ENCODE measurements at places on chromosomes 3 and 15.

DNA sequence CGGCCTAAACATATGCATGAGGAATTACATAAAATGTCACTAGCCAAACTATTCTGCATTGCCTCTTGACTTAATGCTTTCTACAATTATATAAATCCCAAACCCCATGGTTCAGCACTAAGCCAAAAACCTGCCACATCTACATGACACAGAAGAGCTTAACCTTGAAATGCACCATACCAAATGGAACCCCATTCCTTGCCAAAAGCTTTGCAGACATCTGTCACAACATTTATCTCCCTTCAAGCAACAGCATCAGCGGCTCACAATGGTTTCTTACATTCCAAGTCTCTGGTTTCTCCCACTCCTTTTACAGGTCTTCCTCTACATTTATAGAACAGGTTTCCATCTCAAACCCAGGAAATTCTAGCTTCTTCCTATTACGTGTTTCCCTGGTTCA lies 58.4 kb upstream of the GYG1 start:
- DNase-seq: no peak

- peak; percentile 49 for DNase-seq
Measured at GRCh38 chr3:71341721-71342120, 241.8 kb downstream of the FOXP1 start.

- DNase-seq: no peak
Measured at GRCh38 chr3:70182166-70182565, 130.3 kb downstream of the MDFIC2 start.

DNA sequence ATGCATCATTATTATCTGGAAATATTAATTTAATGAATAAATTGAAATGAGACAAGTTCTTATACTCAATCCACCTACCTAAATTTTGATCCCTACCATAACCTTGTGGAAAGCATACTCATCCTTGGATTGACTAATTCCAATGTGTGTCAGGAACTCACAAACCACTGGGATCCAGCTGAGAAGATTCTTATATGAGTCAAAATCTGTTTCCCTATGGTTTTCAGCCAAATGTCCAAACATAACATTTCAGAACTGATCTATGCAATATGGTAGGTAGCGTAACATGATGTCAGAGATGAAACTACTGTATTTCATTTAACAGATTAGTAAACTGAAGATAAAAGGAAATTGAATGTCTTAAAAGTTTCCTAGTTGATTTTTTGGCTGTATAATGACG lies 250.0 kb downstream of the PLOD2 start:
- no peak for DNase-seq

GRCh38 chr15:82020625-82021394 lies 25.0 kb downstream of the MEX3B start:
- DNase-seq: no peak

GRCh38 chr15:80744826-80745225 lies 34.3 kb upstream of the CEMIP start:
- DNase-seq: peak; percentile 62

GRCh38 chr3:12316729-12317351 lies 28.0 kb downstream of the PPARG start:
- DNase-seq: no peak

GRCh38 chr3:146783446-146783845 lies 178.3 kb upstream of the PLSCR5 start:
- DNase-seq: no peak

DNA sequence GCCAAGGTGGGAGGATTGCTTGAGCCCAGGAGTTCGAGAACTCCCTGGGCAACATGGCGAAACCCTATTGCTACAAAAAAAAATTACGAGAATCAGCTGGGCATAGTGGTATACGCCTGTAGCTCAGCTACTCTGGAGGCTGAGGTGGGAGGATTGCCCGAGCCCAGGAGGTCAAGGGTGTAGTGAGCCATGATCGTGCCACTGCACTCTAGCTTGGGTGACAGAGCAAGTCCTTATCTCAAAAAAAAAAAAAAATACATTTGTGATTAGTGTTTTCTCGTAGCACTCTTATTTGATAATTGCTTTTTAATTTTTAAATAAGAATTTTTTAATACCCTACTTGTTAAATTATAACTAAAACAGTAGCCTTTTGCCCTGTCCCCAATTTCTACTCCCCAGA lies 18.4 kb downstream of the IREB2 start:
- no peak for DNase-seq

DNA sequence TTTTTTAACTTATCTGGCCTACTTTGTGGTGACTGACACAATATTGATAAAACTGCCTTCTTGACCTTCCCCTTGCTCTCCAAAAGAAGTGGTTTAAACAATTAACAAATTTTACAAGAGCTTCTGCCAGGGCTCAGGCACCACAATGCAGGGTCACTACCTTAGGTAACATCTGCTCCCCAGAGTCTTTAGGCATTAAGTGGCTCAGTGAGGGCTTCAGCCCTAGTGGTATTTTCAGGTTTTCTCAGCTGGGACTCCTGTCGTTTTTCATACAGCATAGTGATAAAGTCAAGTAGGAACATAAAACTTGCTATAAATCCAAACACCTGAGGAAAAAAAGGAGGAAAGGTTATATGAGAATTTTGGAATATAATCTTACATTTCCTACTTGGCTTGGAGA lies 18.9 kb downstream of the CMTM6 start:
- DNase-seq: no peak

DNA sequence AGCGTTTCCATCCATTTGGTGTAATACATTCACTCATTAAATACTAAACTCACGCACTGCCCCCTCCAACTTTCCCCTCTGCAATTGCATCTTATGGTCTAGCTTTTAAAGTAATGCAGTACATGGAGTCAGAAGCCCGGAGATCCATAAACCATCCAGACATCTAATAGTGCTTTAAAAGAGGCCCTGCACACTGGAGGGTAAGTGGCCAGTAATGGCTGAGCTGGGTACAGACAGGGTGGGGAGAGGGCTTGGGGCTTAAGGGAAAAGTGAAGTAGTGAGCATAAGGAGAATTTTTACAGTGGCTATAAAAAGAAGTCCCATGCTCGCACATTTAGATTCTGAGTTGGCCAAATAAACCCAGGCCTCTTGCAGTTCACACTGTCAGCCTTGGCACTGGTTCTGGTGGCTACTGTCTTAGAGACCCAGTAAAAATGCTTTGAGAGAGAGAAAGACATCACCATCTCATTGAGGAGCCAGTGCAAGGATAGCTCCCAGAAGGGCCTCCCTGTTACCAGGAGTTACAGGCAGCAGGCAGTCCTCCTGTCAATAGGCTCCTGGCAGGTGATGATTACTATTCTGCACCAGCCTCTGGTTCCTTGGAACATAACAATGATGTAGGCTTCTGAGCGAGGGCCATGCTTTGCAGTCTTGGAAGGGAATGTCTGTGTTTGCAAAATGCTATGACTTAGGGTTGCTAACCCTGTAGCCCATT lies 112.6 kb upstream of the NEO1 start:
- DNase-seq: no peak

GRCh38 chr3:46413951-46414350 lies 6.9 kb downstream of the CCRL2 start:
- no peak for DNase-seq

GRCh38 chr15:47609693-47610092 lies 107.6 kb upstream of the SEMA6D start:
- DNase-seq: no peak

DNA sequence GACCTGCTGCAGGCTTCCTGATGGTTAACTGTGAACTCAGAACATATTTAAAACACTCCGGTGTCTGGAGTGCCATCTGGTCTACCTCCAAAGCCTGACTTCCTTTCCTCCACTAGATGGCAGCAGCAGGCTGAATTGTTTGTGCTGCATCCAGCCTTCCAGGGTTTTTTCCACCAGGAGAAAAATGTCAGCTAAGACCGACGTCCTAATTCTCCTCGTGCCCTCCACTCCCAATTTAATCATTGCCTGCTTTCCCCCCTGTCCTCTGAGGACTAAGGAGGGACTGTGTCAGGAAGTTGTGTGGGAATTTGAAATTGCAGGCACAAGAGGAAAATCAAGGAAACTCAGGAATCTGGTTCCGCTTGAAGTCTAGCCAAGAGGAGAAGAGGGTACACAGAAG lies 165.2 kb upstream of the UMPS start:
- peak; percentile 24 for DNase-seq

DNA sequence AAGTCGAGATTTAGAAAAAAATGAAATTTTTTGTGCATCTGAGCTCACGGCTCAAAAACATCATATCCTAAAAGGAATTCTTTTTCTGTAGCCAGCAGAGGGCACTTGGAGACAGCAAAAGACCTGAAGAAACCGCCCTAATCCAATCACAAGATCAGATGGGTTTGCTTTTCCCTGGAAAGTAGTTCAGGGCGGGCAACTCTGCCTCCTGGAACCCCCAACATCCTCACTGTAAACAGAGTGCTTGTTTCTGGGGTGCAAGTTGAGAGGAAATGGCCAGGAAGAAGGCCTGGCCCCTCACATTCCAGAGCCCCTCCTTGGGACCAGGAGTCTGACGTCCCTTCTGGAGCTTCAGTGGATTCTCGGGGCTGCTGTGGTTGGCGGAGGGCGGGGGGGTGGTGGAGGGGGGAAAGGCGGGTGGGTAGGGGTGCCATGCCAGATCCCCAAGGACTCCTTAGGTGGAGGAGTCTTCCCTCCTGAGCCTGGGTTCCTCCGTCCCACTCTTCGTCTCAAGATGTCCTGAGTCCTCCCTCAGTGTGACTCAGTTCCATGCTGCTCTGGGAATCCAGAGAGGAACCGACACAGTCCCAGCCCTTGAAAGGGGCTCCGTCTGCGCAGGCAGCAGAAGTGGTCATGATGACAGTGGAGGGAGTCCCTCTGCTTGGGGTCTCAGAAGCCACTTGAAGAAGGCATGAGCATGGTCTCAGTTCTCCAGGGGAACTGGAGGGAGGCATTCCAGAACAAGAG lies 35.9 kb downstream of the CCK start:
- peak; percentile 21 for DNase-seq

DNA sequence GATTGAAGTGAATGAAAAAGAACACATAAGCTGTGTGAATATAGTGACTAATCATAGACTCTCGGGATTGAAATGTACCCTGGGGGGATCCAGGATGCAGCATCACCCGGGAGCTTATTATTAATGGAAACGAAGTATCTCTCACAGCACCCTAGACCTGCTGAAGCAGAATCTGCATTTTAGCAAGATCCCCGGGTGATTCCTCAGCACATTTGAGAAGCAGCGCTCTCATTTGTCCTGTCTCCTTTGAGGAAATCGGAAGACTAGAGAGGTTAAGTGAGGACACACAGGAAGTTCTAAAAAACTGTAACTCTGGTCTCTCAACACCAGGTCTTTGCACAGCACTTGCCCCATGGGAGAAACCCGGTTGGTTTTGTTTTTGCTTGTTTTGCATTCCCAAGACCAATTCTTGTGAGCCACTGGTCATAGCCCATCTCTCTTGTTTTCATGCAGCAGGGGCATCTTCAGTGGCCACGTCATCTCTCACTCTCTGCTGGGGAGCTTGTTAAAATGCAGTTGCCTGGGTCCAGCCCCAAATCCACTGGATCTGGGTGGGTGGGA lies 30.2 kb downstream of the ZNF710 start:
- no peak for DNase-seq

DNA sequence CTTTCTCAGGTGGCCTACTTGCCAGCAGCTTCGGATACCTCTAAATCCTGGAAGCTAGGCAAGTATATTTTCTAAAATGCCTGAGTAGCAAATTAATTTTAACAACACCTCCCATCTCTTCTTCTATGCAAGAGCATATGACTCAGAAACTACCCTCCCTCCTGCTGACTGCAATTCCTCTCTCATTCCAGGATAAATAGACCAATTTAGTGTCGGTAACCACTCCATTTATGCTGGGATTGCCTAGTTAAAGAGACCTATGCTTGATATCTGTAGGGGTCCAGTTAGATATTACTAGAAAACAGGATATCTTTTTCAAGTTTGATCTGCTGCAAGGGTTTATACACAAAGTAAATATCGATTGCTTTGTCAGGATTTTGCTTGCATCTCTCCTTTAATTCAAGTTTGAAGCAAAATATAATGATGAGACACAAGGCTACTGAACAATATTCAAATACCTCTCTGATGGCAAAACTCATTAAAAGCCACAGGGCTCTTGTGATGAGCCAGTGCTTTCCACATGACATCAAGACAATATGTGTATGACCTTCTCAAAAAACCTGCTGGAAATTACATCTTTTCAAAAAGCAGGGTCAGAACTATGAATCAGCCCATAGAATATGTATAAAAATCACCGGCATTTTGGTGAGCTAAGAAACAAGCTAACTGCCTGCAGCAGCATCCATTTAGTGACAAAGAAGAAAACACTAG lies 491.6 kb upstream of the NECTIN3 start:
- DNase-seq: no peak

GRCh38 chr3:154844863-154845262 lies 235.3 kb upstream of the MME start:
- no peak for DNase-seq

DNA sequence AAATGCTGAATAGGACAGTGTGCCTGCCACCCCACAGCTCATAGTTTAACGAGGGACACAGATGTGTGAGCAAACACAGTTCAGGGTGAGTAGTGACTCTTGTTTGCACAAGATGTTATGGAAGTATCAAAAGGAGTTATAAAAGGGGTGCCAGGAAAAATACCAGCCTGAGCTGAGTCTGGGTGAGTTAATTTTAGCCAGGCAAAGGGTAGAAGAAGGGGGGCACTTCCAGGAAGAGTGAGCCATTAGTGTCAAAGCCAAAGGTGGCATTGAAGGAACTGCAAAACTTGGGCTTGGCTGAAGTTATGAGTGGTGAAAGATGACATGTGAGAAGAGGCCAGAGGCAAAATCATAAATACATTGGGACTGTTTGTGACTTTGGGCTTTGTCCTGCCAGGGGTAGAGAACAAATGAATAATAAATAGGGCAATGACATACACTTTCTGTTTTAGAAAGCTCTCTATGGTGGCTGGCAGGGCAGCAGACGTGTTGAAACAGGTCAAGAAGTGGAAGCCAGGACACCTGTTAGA lies 1.9 kb upstream of the SPPL2A start:
- no peak for DNase-seq

GRCh38 chr15:33908406-33908805 lies 59.9 kb upstream of the CHRM5 start:
- DNase-seq: no peak

- no peak for DNase-seq
Measured at GRCh38 chr15:25433118-25433865, 5.5 kb downstream of the UBE3A start.

- DNase-seq: no peak
Measured at GRCh38 chr15:34147371-34148140, 45.7 kb downstream of the PGBD4 start.

DNA sequence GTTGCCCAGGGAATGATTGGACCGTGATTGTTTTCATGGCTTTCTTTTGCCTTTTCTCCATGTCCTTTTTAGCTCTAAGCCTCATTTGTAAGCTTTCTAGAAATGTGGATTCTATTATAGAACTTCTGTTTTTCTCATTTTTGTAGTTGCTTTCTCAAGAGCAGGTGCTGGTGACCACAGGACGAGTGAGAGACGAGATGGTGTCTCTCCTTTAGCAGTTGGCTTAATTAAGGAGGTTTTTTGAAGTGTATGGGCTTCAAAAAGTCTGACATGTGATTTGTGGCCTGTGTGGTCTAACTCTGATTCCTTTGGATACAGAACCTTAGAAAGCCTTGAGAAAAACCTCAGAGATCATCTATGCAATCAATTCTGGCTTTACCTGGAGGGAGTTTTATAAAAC lies 292.8 kb downstream of the LPP start:
- DNase-seq: no peak

Measured in AG09309 (cell line).